ENCODE measurements at places on chromosomes 4 and X.

DNA sequence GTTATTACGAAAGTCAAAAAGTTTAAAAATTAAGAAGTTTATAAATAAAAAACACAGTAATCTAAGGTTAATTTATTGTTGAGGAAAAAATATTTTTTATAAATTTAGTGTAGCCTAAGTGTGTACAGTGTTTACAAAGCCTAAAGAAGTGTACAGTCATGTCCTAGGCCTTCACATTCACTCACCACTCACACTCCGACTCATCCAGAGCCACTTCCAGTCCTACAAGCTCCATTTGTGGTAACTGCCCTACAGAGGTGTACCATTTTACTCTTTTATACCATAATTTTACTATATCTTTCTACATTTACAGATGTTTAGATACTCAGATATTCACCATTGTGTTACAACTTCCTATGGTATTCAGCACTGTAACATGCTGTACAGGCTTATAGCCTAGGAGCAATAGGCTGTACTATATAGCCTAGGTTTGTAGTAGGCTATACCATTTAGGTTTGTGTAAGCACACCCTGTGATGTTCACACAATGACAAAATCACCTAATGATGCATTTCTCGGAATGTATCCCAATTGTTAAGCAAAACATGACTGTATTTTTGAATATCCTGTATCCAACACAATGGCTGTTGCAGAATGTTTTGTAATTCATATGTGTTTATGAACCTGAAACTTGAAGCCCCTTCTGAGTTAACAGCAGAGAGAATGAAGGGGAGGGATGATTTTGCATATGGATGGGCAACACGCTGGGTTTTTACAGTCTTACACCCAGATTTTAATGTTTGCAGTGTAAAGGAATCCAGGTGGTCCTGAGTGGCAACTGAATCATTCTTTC is 3.1 kb downstream of the PPBP start:
- peaks cover 8% of the 10 kb centered on the region for H3K27me3 ChIP-seq
- no peak overlapping the region for H3K4me3 ChIP-seq
- no peaks in the 10 kb centered on the region for H3K36me3 ChIP-seq
- DNase-seq: no peak

DNA sequence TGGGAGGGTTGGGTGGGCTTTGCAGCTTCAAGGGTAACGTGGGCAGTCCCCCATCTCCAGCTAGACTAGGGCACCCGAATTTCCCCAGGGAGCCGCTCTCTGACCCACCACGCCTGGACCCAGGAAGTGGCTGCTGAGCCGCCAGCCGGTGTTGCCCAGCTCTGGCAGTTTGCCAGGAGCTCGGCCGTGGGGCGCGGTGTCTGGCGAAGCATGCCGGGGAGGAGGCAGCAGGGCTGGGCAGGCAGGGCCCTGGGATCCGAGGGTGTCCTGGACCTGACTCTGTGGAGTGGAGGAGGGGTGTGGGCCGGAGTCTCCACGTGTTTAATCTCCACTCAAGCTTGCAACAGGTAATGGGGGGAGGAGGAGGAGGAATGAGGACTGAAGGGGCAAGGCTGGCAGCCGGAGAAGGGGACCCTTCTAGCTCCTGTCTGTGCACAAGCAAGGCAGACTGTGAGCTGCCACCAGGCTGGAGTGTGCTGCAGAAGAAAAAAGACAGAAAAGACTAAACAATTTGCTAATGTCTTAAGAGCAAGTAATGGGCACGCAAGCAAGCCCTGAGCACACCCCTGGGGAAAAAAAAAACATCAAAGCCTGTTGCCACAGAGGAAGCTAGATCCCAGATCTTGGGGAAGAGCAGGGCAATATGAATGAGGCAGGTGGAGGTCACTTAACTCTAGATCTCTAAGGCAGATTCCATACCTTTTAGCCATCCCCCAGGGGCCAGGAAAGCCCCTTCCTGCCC is 2.4 kb downstream of the LONRF3 start:
- peak; percentile 16 for DNase-seq
- peak overlapping the region; percentile 66 for H3K4me3 ChIP-seq
- peaks cover 15% of the 10 kb centered on the region for H3K27me3 ChIP-seq
- no peak overlapping the region for H3K27ac ChIP-seq

- H3K4me1 ChIP-seq: peaks cover 4% of the 10 kb centered on the region
- DNase-seq: no peak
- H3K36me3 ChIP-seq: no peaks in the 10 kb centered on the region
- no peak overlapping the region for H3K27ac ChIP-seq
Observed at GRCh38 chr4:54215379-54216077, 13.6 kb upstream of the PDGFRA start.

DNA sequence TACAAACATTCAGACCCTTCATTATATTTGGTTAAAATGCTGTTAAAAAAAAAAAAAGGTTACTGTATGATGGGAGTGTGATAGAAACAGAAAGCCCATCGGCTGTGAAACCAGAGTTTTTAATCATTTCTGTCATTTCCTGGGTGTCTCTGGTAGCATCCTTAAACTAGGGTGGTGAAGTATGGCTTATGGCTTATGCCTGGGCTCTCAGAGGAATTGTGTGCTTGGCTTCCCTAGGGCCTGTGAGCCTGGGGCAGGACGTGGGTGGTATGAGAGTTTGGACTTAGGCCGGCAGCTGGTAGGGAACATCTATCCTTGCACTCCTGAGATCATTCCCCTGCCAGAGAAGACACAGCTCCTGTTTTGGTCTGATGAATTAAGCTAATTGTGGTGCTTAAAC is 52.2 kb downstream of the DCUN1D4 start:
- no peak overlapping the region for H3K27ac ChIP-seq
- H3K36me3 ChIP-seq: peaks cover 31% of the 10 kb centered on the region
- DNase-seq: no peak
- H3K27me3 ChIP-seq: no peaks in the 10 kb centered on the region

DNA sequence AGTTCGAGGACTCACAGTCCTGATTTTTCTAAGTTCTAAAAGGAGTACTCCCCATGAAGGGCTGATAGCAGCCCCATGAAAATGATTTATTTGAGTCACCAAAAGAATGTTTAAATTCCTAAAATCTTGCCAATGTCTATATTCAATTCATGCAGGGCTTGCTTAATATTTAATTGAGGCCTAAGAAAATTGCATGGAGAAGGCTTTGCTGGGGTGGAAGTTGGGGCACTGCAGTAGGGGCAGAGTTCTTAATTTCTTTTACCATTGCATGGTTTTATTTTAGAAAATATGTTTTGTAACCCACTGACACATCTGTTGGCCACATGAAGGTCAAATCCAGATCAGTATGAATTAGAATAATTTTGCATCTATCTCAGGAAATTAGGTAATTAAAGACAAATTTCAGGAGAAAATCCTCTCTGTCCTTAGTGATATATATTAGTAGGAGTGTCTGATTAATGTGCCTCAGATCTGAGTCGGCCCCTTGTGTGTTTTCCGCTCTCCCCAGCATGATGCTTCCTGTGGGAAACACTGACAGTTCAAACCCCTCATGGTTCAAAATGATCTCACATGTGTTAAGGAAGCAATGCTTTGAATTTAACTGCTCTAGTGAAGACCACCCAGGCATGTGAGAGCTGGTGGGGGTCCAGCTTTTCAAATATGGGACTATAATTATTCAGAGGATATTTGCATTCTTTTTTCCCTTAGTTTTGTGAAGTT is 54.0 kb upstream of the EGFL6 start:
- no peaks in the 10 kb centered on the region for H3K27me3 ChIP-seq
- no peak overlapping the region for H3K4me3 ChIP-seq
- DNase-seq: no peak
- no peak overlapping the region for H3K27ac ChIP-seq
- H3K36me3 ChIP-seq: no peaks in the 10 kb centered on the region

DNA sequence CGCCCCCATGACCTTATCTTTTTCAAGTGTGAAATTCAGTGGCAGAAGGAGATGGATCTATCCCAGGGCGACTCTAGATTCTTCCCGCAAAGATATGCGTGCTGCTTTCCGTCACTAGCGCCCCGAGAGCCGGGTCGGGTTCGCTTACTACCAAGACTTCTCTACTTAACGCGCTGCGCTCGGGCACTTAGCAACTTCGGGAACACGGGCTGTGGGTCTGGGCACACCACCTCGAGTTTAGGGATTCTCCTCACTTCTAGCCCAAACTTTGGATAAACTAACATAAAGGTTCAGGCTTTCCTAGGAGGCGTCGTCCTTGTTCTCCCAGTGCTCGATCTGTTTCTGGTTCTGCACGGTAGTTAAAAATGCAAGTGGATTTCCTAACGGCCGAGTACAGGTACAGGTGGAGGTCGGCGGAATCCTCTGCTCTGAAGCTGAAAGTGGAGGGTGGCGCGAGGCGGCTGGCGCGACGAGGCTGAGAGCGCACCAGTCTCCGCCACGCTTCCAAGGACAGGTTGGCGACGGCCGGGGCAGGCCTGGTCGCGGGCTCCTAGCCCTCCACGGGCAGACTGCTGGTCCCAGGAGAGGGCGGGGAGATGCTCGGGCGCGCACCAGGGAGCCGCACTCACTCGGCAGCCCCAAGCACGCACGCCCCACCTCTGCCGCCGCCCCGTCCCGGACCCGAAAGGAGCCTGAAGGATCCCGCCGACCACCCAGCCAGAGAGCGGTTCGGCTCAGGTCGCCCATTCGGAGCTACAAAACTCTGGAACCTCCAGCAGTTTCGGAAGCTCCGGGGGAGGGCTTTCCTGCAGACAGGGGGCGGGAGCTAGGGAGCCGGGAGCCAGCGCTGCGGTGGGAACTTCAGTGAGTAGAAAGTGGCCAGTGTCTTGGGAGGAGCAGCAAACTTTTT is 100.8 kb upstream of the TENM3 start:
- no peak overlapping the region for H3K4me3 ChIP-seq
- H3K4me1 ChIP-seq: peaks cover 15% of the 10 kb centered on the region
- H3K27ac ChIP-seq: no peak overlapping the region
- no peaks in the 10 kb centered on the region for H3K36me3 ChIP-seq
- no peak for DNase-seq

DNA sequence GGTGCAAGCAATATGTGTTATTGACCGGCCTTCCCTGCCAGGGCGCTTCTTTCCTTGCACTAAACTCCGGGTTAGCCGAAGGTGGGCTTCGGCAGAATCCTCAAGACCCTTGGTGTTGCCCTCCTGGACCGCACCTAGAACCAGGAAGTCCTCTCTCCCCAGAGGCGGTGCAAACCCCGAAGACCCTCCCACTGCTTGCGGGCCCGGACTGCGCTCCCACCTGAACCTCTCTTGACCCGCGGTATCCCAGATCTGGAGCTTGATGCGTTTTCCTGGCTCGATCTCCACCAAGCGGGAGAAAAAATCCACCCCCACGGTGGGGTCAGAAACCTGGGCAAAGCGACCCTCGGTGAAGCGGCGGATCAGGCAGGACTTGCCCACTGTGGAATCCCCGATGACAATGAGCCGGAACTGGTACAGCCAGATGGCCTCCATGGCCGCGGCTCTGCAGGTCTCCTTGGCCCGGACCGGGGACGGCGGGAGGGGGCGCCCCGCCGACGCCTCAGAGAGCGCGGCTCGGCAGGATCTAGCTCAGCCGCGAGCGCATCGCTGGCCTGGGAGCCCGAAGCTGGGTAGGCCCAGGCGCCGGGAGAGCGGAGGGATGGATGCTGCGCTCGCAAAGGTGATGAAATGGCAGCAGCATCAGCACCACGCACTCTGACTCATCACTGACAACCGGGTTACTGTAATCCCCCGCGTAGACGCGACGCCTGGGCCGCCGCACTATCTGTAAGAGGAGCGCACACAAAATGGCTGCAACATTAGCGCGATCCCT is at the start of gene RAB39B:
Gene RAB39B, minus strand, starts transcription at position 638 of the 775 bp plus-strand sequence. Its CDS starts 203 bp downstream, at position 435.
- H3K4me3 ChIP-seq: peak within 1 kb of the TSS; percentile 92
- H3K27me3 ChIP-seq: no peaks in the 10 kb centered on the region
- H3K36me3 ChIP-seq: peaks cover 4% of the 10 kb centered on the region
- peaks cover 14% of the 10 kb centered on the region for H3K4me1 ChIP-seq

- DNase-seq: no peak
- H3K36me3 ChIP-seq: no peaks in the 10 kb centered on the region
- H3K27me3 ChIP-seq: peaks cover 3% of the 10 kb centered on the region
Observed at GRCh38 chr4:51836549-51836948, 6.4 kb upstream of the DCUN1D4 start.

GRCh38 chr4:11605597-11605996 is 176.9 kb upstream of the HS3ST1 start:
- H3K27ac ChIP-seq: no peak overlapping the region
- no peaks in the 10 kb centered on the region for H3K36me3 ChIP-seq
- H3K27me3 ChIP-seq: peaks cover 4% of the 10 kb centered on the region

DNA sequence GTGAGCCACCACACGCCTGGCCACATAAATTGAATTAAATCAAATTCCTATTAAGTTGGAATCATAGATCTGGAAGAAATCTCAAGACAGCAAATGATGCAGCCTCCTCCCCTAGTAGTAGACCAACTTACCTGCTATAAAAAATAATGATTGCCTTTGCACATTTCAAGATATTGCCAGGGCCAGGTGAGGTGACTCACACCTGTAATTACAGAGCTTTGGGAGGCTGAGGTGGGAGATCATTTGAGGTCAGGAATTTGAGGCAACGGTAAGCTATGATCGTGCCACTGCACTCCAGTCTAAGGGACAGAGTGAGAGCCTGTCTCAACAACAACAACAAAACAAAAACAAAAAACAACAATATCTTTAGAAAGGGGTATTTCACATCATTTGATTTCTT is 17.0 kb upstream of the WWC2 start:
- H3K4me3 ChIP-seq: no peak overlapping the region
- DNase-seq: no peak
- H3K4me1 ChIP-seq: no peaks in the 10 kb centered on the region
- H3K27ac ChIP-seq: no peak overlapping the region

GRCh38 chrX:74890676-74891430 is 34.4 kb downstream of the NEXMIF start:
- peaks cover 3% of the 10 kb centered on the region for H3K27me3 ChIP-seq
- H3K4me1 ChIP-seq: peaks cover 3% of the 10 kb centered on the region
- no peaks in the 10 kb centered on the region for H3K36me3 ChIP-seq
- no peak for DNase-seq

DNA sequence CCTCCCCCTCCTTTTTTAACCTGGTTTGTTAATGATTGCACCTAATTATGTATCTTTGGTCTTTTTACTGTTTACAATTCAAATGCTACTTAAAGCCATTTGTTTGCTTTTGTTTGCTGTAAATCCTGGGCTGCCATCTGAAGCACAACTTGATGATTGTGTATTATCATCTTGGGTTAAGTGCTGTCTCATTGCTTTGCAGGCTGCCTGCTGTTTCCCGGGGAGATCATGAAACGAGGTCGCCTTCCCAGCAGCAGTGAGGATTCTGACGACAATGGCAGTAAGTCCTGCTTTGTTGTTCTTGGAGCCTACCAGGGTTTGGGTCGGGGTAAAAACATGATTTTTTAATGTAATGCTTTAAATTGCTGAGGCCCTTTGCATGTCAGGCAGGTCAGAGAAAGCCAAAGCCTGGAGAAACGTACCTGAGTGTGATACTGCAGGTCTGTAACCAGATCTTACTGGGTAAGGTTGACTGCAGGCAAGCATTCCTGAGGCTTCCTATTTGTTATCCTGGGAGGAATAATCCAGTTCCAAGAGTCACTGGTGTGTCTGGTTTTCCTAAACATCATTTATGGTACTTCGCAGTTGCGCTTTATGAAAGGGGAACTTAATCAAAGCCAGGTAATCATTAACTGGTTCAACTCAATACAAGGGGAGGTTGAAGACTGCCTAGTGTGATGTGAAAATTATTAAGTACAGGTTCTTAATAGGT is 22.2 kb downstream of the JADE1 start:
- H3K27me3 ChIP-seq: no peaks in the 10 kb centered on the region
- H3K36me3 ChIP-seq: peaks cover 38% of the 10 kb centered on the region
- no peak overlapping the region for H3K4me3 ChIP-seq
- no peak overlapping the region for H3K27ac ChIP-seq
